Stimulated activated CD4-positive, alpha-beta T cell treated with anti-CD3 and anti-CD28 coated beads, Interleukin-2, amount 100 ng/mL, for 48 hours (primary cell): ENCODE measurements at places on chromosomes 16 and 17.
A peak's percentile ranks its signal among the peaks of the same experiment; 100 is the strongest.

- no peak for DNase-seq
Observed at GRCh38 chr17:72717276-72717675, 375.2 kb downstream of the SLC39A11 start.

DNA sequence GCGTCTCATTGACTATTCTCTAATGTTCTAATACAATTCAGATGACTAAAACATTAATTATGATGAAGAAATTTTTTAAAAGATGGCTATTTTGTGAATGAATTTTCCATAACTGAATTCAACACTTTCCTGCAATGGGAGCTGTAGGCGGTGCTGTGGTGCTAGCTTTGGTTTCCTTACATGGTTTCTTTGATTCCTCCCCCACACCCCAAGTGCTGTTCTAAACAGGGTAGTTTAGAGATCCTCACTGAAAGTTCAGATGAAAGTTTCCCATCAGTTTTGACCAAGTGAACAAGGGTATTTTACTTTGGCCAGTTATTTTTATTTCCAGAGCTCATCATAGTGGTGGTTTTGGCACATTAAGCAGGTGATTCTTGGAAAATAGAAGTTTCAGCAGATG is 26.0 kb upstream of the MRC2 start:
- DNase-seq, result no peak

GRCh38 chr16:12228602-12229499 is 252.3 kb downstream of the SNX29 start:
- no peak for DNase-seq

DNA sequence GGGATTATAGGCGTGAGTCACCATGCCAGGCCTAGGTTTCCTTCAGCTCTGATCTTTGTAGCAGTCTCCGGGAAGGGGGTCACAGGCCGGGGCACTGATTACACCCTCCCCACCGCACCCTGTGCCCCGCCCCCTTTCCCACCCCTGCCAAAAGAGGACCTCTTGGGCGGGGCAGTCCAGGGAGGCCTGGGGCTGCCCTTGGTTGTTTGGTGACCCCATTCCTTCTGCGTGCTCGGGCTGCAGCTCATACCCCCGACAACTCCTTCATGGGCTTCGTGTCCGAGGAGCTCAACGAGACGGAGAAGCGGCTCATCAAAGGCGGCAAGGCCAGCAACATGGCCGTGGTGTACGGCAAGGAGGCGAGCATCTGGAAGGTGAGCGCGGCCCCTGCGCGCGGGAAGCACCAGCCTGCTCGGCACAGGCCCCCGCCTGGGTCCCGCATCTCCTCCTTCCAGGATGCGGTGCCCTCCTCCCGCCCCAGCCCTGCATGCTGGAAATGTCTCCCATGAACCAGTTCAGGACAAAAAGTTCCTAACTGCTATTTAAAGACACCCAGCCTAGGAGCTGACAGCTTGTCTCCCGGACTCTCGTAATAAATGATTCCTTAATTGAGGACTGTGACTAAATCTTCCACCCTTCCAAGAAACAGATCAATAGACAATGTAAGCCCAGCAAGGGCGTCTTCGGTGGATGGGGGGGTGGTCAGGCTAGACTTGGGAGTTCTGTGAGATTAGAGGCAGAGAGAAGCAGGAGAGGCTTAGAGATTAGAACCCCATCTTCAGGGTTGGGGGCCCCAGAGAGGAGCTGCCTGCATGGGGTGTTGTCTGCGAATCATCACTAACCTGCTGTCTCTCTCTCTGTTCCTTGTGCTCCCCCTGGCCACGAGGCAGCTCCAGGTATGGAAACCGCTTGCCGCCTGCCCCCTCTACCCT is 64.5 kb downstream of the MGAT5B start:
- DNase-seq, result no peak

GRCh38 chr17:3845291-3845620 is 790 bp downstream of the NCBP3 start:
- peak; percentile 37 for DNase-seq

- no peak for DNase-seq
Observed at GRCh38 chr17:29616300-29617048, 6.2 kb downstream of the CORO6 start.

DNA sequence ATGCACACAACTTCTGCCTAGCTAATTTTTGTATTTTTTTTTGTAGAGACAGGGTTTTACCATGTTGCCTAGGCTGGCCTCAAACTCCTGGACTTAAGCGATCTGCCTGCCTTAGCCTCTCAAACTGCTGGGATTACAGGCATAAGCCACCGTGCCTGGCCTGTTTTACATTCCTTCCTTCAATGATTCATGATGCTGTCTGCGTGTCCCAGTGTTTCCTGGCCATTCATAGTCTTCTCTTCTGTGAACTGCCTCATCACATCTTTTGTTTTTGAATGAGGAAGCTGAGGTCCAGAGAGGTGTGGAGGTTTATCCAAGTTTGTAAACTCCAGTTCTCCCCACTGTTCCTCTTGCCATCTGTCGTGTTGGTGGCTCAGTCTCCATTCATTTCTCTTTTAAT is 64.5 kb upstream of the MED9 start:
- no peak for DNase-seq

DNA sequence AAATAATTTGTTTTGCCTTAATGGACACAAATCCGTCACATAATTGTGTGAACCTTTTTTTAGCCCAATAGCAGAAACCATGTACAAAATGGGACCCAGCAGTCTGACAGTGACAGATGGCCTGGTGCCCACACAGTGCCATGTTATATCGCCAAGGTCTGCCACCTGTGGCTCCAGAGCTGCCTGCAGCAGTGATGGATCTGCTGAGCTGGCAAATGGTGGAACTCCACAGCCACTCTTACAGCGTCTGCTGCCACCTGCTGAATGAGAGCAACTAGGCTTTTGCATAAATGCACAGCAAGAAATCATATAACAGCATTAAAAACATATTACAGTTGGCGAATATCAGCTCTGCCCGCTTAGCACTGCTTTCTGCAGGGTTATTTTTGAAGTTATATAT is 59.4 kb downstream of the NUP93 start:
- DNase-seq, result no peak

DNA sequence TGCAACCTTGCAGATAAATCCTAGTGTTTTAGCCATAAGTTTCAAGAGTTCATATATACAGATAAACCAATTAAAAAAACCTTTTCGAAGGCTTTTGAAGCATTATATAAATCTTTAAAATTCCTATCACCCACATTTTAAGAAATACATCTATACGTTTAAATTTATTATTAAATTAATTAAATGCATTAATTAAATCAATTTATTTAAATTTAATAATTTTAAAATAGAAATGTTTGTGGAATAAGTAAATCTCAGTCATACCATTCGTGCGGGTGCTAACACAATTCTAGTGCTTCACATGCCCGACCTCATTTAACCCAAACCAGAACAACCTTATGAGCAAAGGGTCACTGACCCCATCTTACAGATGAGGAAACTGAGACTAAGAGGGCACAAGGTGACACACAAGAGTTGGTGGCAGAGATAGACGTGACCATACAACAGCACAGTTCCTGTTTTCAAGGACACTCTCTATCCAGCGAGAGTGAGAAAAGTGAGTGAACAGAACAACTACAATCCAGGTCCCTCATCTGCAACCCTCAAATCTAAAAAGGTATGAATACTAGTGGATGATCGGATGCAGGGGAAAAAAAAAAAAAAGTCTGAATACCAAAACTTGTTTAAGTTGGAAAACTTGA is 1.4 kb downstream of the NSMCE1 start:
- DNase-seq, result no peak

- DNase-seq, result no peak
Observed at GRCh38 chr16:81505011-81505661, 60.5 kb downstream of the CMIP start.

GRCh38 chr17:65409381-65409780 is 152.1 kb downstream of the AXIN2 start:
- no peak for DNase-seq

- DNase-seq, result no peak
Observed at GRCh38 chr17:28527859-28528258, 21.7 kb downstream of the FOXN1 start.
